Activated gamma-delta T cell (primary cell): ENCODE measurements at places on chromosomes 12 and 14.

DNA sequence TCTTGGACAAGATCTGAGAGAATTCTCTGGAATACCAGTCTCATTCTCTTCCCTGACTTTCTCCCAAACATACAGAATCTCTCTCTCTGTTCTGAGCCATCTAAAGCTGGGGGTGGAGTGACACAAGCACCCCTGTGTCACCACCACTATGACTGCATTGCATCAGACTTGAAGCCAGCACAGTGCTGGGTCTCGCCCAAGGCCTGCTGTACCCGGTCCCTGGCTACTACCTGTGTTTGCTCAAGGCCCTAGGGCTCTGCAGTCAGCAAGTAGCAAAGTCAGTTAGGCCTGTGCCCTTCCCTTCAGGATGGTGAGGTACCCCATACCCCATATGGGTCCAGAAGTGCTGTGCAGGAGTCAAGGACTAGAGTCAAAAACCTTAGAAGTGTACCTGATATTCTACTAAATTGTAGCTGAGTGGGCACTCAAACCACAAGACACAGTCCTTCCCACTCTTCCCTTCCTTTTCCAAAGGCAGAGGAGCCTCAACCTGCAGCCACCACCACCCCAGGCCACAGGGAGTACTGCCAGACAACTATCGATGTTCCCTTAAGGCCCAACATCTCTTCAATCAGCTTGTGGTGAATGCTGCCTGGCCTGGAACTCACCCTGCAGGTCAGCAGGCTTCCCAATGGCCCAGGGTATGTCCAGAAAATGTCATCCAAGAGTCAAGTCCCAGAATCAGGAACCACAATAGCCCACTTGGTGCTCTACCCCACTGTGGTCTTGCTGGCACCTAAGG, 21.2 kb upstream of the RDH16 start:
- no peak for DNase-seq

- no peak for DNase-seq
Observed at GRCh38 chr12:23221066-23221465, 596.1 kb downstream of the ETNK1 start.

- no peak for DNase-seq
Observed at GRCh38 chr12:24630446-24630845, 318.5 kb downstream of the BCAT1 start.

- no peak for DNase-seq
Observed at GRCh38 chr12:69149270-69149669, 90.1 kb upstream of the CPSF6 start.
